SK-MEL-5 (cell line): ENCODE measurements at places on chromosomes 5 and 9.

DNA sequence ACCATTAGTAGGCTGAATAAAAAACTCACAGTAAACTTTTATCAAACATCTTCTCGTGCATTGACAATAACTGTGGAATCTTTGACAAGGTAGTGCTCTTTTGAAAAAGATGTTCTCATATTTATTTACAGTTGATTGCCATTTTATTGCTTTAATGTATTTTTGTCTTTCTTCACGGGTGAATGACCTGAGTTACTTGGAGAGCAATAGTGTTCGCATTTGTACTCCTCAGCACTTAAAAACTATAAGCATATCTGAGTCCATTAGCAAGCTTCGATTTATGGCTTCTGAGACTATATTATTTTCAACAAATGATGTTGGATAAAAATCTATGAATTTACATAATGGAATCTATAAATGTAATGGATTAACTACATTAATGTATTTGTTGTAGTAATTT, 1012.3 kb downstream of the CDH9 start:
- no peak for DNase-seq

GRCh38 chr9:36289836-36290435, 31.7 kb upstream of the GNE start:
- no peak for DNase-seq

DNA sequence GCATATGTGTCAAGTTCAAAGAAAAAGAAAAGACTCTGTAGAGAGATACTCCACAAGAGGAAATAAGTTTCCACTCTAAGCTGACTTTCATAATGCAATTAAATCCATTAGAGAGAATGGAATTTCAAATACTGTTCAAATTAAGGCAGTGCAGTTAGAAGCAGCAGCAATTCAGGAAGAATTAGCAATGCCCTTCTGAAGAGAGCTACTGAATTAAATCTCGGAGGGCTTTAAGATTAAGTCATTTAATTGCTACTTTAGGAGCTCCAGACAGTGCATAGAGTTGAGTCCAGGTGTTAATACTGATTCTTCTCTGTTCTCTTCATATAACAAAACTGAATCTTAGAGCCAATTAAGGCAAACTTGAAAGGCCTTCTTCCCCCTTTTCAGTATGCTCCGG, 8.5 kb downstream of the CDH12 start:
- no peak for DNase-seq

DNA sequence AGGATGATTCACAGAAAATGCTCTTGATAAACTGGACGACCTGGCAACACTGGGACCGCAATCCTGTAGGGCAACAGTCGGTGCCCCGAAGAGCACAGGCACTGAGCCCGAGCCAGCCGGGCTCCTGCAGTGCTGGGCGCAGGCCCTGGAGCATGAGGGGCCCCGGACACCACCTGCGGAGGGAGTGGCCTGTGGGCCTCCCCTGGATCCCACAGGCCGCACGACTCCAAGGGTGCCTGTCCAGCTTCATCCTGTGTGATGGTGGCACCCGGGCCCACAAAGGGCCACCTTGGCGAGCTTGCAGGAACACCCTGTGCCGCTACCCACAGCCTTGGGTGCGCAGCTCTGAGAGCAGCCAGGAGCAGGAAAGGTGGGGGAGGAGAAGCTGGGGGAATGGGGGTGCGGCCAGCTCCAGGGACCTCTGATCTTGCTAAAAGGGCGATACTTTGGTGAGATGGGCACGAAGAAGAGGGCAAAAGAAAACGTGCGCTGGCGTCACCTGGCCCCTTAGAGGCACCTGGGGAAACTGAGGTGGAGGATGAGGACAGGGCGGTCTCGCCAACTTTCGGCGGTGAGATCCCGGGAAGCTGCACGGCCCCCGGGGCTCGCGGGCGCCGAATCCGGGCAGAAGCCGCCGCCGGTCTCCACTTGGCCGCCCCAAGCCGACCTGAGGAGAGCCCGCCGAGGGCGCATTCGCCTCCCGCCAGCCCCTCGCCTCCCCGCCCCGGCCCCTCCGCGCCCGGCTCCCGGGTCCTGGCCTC, 722 bp downstream of the TBC1D9B start:
- DNase-seq, result no peak

- DNase-seq, result peak; percentile 22
These were observed 15.5 kb downstream of the SURF6 start for GRCh38 chr9:133320421-133320881.

DNA sequence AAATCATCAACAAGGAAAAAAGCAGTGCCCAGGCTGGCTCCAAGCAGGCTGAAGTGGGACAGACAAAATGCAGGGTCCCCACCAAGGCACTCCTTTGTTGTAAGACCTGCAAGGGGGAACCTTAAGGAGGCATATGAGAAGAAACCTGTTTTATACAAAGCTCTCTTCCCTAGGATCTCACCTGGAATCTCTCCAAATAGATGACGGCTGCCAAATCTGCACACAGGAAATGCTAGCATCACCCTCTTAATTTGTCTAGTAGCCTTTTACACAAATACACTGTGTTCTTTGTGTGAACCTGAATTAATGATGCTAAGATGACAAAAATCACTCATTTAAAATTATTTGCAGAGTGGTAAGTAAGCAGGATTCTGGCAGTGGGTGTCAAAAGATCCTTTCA, 280.2 kb downstream of the SPOCK1 start:
- DNase-seq, result no peak

DNA sequence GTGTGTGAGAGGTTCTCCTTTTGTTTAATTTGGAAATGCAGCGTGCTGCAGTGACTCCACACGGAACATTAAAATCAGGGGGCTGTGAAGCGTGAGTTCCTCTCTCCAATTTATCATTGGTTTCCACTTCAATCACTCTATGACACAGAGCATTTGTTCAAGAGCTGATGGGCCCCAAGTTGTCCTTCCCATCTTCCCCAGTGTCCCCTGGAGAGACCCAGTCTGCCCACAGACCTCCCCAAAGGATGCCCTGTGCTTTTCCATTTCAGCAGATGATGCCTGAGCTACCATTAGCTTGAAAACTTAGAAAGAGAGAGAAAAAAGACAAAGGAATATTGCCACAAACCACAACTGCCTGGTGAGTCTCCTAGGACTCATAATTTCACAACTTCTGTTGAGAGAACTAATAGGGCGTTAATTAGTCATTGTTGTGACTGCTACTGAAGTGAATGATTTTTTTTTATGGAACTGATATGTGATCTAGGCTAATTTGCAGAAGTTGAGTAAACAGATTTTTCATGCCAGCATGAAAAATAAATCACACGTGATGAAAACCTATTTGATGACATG, 772.7 kb downstream of the SEMA5A start:
- DNase-seq, result no peak

DNA sequence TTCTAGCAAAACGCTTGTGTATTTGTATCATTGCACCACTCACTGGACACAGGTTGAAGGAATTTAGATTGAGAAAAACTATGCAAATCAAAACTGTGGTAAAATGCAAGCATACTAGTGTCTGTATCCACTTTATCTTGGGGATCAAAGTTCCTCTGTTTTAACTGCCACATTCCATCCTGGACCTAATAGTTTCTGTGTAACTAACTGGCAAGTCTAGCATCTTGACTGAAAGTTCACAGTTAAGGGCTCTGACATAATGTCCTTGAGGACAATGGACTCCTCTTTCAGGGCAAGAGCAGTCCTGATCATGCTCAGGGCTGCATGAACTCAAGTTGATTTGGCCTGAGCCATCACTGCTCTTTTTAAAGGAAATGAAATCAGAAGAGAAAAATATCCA, 30.7 kb downstream of the NFIB start:
- peak; percentile 52 for DNase-seq

DNA sequence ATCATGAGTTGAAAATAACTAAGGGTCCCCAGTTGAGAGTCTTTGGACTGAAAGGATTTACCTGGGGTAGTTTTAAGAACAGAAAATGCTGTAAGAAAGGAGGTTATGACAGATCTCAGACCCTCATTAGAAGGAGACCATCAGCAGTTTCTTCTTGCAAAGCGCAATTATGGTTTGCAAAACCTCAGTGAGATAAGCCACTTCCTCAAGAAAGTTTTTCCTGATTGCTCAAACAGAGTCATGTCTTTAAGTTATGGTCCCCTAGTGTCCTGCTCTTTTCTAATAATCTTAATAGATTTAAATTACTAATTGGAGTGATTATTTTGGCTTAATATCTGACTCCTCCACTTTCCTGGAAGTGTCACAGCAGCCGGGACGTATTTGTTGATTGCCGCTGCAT, 293.2 kb upstream of the KLF4 start:
- no peak for DNase-seq

DNA sequence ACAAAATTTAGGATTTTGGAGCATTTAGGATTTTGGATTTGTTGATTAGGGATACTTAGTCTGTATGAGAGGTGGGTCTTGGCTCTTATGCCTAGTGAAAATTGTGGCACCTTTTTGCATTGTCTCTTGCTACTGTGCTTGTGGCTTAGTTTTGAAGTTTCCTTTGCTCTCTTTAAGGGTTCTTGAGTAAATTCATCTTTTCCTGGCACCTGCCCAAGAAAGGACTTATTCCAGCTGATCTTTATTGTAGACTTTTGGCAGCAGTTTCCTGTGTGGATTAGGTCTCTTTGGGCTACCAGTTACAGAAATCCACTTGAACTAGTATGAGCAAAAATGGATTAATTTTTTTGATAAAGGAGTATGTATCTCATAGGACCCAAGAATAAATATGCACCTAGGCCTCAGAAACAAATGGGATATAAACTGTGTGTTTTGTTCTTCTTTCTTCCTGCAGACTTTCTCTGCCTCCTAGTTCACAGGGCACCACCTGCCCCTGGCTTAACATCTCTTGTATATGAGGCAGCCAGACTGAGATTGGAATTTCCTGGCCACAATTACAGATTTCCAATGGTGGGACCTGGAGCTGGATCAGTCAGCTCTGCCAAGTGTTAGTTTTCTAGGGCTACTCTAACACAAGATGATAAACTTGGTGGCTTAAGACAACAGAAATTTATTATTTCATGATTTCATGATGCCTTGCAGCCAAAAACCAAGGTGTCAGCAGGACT, 44.6 kb downstream of the FOCAD start:
- no peak for DNase-seq

DNA sequence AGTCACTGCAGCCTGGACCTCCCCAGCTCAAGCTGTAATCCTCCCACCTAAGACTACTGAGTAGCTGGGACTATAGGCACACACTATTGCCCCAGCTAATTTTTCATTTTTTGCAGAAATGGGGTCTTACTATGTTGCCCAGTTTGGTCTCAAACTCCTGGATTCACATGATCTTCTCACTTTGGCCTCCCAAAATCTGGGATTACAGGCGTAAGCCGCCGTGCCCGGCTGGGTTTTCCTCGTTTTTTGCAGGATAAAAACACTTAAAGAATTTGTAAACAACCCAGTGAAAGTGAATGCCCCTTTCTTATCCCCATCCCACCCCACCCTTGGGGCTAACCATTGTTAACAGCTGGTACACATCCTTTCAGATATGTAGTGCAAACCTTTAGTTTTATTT, 7.7 kb downstream of the CLTB start:
- DNase-seq, result no peak

GRCh38 chr9:13991395-13991794, 322.5 kb downstream of the NFIB start:
- DNase-seq, result no peak

GRCh38 chr5:76657683-76658311, 34.6 kb upstream of the F2RL2 start:
- DNase-seq, result no peak

DNA sequence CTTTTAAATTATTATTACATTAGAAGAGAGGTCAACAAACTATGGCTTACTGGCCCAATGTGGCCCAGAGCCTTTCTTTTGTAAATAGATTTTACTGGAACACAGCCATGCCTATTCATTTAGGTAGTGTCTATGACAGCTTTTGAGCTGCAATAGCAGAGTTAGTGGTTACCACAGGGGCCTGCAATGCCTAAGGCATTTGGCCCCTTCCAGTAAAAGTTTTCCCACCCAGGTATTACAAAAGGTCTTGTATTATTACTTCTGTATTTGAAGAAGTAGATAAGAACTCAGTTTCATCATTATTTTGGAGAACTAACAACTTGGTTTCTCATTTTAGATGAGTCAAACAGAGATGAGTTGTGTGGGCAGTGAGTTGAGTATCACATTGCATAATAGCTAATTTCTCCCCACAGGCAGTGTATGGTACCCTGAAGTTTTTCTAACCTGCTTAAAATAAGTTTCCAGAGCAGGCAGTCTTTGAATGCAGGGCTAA, 9.5 kb downstream of the MTRR start:
- DNase-seq, result no peak

- no peak for DNase-seq
These were observed 79.7 kb upstream of the FCN2 start for GRCh38 chr9:134800791-134801339.

DNA sequence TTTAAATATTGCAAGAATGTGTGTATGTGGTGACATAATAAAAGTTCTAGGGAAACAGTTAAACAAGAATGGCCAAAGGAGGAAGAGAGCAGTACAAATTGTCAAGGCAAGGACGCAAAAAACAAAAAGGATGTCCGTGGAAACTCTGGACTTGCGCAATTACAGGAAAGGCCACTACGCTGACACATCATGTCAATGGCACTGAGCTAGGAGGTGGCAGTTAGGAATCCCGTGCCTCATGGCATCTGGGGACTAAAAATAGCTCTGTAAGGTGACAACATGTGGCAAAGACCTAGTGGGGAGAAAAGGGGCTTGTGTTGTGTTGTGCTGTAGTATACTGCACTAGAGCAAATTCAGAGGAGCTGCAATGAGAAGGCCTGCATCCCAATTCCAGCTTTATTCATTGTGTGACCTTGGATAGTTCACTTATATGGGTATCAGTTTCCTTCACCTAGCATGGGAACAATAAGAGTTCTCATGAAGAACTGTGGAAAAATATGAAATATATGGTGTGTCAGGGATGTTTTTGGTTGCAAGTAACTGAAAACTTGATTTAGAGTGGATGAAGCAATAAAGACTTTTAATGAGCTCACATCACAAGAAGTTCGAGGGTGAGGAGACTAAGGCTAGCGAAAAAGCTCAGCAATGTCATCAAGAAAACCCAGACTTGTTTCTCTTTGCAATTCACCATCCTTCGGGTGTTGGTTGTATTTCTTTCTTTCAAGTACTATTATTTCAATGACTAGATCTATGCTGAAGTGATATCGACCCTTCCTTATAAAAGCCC, 124.1 kb upstream of the STC2 start:
- DNase-seq, result no peak

GRCh38 chr9:35510754-35511428, 21.0 kb downstream of the RUSC2 start:
- no peak for DNase-seq

GRCh38 chr9:87658511-87658910, 67.4 kb upstream of the CTSL start:
- DNase-seq, result no peak

GRCh38 chr5:43609752-43610151, 6.8 kb downstream of the NNT start:
- DNase-seq, result peak; percentile 76
